Brain pericyte (primary cell): ENCODE measurements at places on chromosomes 13 and 19.

DNA sequence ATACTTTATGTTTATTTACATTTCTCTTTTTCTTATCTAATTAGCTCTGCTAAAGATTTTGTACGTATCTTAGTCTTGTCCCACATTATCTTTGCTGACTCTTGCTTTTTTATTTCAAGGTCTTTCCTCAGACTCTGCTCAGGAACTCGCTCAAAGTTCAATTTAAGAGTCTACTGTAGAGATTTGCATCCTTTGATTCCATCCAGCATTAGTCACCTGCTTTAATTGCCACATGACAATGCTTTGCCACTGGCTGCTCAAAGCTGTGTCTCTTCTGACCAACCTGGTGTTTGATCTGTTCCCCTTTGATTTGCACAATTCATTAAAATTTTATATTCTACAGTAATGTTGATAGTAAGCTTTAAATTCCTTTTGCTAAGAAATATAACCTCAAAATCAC, 157.9 kb upstream of the FREM2 start:
- DNase-seq = no peak

GRCh38 chr13:109427148-109427547, 359.2 kb downstream of the IRS2 start:
- DNase-seq = no peak

DNA sequence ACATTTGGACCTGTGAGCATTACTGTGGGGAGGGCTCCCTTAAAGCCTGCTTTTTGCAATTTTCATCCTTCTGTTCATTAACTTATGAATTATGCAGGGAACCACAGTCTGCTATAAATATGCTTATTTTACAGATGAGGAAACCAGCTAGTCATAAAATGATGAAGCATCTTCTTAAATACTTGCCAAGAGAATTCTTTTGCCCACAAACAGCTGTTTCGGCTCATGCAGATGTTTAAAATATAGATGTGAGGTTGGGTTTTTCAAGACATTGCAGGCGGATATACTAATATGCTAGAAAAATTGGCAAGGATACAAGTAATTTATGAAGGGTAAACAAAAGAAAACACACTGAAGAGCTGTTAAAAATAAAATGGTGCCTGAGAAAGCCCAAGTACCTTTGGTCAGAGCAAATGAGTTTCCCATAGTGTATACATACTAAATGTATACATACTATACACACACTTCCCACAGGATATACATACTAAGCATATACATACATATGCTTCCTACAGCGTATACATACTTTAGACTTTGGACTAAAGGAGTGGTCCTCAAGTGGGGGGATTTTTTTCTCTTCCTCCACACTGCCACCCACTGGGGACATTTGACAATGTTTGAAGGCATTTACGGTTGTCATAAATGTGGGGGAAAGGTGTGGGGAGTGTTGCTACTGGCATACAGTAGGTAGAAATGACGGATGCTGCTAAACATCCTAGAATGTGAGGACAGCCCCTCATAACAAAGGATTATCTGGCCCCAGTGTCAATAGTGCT, 164.9 kb upstream of the CSNK1A1L start:
- DNase-seq = no peak

DNA sequence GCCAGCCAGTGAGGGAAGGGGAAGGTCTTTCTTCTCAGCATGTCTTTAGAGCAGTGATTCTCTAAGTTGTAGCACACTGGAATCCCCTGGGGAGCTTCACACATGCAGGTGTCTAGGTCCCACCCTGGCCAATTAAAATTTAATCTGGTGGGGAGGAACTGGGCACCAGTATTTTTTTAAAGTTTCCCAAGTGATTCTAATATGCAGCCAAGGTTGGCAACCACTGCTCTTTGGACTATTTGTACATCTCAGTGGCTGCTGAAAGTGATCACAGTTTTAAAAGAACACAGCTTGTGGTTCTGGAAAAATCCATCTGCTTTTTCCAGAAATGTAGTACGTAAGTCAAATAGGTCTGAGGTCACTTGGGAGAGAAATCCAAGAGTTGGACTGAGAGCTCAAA, 10.7 kb upstream of the KATNAL1 start:
- no peak for DNase-seq

- DNase-seq = no peak
Observed at GRCh38 chr19:3809881-3810707, 23.9 kb upstream of the MATK start.

- no peak for DNase-seq
Observed at GRCh38 chr13:57631596-57632275, at the start of gene PCDH17. Gene PCDH17 (plus strand): TSS chr13:57631744. CDS start chr13:57632547, 803 bp downstream.

DNA sequence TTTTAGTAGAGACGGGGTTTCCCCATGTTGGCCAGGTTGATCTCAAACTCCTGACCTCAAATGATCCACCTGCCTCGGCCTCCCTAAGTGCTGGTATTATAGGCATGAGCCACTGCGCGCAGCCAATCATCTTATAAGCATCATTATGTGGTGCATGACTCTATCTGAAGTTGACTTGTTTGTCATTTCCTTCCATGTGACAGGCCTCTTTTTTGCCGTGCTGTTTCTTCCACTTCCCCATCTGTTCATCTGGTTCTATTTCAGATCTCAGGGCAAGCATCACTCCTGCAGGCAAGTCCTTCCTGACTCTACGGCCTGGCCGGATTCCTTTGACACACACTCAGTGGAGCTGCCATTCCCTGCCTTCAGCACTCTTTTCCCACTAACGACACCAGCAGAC, 15.2 kb downstream of the COL5A3 start:
- DNase-seq = no peak

- no peak for DNase-seq
Observed at GRCh38 chr19:29428071-29428470, 97.7 kb upstream of the VSTM2B start.

GRCh38 chr19:54541712-54542111, 31.9 kb upstream of the LILRA2 start:
- DNase-seq = no peak

DNA sequence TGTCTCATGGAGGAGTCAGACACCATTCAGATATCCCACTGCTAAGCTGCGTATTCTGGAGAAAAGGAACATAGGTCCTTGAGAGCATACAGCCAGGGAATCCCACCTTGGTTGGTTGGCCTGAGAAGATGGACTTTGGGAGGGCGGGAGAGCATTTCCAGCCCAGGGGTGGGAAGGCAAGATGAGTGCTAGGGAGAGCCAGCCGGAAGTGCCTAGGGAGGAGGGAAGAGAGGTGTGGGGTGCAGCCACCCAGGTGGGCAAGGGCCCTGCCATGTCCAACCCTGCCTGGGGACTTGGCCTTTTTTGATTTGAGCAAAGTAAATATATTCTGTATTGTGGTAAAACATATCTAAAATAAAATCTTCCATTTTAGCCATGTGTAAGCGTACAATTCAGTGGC, 19.7 kb downstream of the SIAH3 start:
- no peak for DNase-seq

- no peak for DNase-seq
Observed at GRCh38 chr19:32339988-32340874, 5.2 kb upstream of the ZNF507 start.

DNA sequence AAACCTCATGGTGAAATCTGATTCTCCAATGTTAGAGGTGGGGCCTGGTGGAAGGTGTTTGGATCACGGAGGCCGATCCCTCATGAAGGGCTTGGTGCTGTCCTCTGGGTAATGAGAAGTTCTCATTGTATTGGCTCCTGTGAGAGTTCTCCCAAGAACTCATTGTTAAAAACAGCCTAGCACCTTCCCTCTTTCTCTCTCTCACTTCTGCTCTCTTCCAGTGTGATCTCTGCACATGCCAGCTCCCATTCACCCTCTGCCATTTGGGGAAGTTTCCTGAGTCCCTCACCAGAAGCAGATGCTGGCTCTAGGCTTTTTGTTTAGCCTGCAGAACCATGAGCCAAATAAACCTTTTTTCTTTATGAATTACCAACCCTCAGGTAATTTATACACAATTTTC, 3.1 kb upstream of the SUCLA2 start:
- no peak for DNase-seq

- DNase-seq = no peak
Observed at GRCh38 chr13:58660826-58661225, 1029.3 kb downstream of the PCDH17 start.

- no peak for DNase-seq
Observed at GRCh38 chr13:30042891-30043630, 192.6 kb upstream of the UBL3 start.

GRCh38 chr19:12137221-12137940, 2.8 kb downstream of the ZNF20 start:
- DNase-seq = no peak

DNA sequence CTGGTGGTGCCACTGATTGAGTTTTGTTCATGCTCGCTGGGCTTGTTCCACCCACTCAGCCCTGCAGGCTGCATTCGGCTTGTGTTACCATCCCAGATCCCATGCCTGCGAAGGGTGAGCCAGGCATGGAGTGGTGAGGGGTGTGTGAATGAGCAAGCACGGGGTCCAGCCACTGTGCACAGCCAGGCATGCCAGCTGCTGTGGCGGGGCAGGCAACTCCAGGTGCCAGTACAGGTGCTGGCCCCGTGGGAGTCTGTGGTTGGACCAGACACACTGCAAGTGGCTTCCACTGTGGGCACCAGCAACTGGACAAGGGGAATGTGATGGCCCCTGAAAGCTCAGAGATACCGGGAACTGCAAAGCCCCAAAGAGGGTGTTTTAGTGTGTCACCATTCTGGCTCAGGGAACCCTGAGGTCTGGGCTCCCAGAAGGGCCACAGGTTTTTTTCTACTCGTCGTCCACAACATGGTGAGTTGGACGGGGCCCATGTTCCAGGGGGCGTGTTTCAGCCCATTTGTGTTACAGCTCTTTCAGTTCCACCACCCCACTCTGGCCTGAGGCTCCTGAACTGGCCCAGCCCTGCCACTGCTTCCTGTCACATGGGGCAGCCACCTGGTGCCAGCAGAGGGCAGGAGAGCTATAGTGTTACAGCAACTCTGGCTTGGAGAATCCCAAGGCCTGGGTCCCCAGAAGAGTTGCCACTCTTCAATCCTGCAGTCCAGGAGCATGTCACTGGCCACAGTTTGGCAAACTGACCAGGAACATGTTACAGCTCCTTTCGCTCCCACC, 217.0 kb upstream of the OBI1 start:
- DNase-seq = no peak

DNA sequence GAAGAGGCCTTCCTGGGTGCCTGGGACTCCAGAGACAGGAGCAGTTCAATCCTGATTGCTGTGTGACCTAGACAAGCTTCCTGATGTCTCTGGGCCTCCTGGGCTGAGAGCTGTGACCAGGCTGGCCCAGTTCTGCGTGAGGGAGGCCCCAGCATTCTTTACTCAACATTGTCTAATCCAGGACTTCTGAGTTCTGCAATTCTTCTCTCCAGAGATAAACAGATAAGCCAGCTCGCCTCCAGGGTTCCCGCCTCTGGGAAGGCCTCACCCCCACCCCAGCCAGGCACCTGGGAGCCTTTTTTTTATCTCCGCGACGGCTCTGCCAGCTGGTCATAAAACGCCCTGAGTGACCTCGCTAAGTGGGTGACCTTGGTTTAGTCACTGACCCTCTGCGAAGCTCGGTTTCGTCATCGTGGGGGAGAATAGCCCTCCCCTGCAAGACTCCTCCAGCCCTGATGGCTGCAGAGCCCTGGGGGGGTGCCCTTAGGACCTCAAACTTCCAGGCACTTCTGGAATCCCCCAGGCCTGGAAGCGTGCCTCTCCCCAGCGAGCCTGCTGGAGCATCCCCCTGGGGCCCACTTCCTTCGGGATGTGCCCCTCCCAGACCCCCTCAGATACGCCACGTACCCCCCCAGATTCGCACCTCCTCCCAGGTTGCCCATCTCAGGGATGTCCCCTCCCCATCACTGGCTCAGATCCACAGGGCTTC, 1.9 kb downstream of the SULT2B1 start:
- DNase-seq = no peak

DNA sequence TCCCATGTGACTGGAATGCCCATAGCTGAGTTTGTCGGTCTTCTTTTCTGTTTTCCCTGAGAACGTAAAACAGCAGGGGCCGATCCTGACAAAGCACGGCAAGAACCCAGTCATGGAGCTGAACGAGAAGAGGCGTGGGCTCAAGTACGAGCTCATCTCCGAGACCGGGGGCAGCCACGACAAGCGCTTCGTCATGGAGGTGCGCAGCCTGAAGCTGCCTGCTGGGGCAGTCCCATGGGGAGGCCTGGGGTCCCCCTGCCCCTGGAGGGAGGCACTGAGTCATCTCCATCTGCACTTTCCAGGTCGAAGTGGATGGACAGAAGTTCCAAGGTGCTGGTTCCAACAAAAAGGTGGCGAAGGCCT, 18.2 kb upstream of the QTRT1 start:
- DNase-seq = no peak
